ENCODE measurements at places on chromosomes 4 and X.

DNA sequence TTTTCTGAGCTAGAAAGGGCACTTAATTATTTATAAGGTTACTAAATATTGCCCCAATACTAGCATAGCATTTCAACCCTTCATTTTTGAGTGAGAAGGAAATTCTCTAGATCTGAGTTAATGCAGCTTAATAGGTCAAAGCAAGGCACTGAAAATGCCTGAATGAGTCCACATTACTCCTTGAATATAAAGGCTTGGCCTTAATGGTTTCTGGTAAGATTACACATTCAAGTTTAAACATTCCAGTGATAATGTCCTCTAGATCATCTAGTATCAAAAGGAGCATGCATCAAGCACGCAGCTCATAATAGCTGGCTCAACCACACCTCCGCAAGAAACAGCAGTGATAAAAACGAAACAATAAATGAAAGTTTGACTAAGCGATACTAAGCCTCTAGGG is 87.5 kb downstream of the SPANXN3 start:
- DNase-seq, result no peak

DNA sequence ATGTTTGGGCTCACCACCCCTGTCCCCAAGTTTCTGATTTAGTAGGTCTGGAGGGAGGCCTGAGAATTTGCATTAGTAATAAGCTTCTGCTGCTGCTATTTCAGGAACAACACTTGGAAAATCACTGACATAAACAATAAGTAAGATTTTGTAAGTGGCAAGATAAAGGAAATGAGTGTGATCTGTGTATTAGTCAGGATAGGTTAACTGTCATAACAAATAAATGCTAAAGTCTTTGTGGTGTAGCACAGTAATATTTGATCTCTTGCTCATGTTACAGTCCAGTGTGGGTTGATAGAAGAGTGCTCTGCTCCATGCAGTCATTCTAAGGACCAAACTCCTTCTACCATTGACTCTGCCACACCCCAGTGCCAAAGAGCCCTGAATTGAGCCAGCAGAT is 67.0 kb downstream of the NHS start:
- no peak for DNase-seq

DNA sequence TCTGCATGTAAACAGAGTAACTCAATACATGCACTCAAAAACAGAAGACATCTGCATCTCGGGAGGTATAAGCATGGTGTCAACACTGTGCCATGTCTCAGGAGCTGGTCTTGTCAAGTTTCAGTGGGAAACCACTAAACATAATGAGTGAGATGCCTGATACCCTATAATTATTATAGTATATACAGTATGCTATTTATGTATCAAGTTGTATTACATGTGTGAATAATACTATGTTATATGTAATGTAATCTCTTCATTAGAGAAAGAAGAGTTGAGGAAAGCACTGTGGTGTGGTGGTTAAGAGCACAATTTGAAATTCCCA is 2.5 kb downstream of the PPBP start:
- no peak for DNase-seq

GRCh38 chr4:175035905-175036304 is 117.7 kb downstream of the ADAM29 start:
- no peak for DNase-seq

DNA sequence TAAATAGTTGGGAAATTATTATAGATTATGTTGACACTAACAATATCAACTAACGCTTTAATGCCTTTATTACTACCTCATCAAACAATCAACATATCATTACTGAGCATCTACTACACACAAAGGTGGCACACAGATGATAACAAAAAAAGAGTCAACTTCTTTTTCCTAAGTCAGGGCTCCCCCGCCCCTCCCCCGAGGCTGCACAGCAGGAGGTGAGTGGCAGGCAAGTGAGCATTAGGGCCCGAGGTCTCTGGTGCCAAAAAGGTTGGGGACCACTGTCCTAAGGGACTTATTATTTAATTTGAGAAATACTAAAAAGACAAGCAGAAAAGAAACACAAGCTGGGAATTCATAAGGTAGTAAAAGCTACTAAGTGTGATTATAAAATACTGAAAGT is 50.3 kb upstream of the MCF2 start:
- DNase-seq, result no peak

DNA sequence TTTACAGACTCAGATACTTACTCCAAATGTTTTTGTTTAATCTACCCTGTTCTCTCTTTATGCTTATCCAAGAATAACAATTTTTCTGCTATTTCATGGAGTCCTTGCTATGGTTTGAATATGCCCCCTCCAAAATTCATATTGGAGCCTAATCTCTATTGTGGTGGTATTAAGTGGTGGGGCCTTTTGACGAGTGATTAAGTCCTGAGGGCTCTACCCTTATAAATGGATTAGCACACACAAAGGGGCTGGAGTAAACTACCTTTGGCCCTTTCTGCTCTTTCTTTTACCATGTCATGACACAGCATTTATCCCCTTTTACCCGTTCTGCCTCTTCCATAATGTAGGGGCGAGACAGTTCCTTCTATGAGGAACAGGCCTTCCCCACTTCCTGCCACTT is 285.5 kb downstream of the GASK1B start:
- no peak for DNase-seq

DNA sequence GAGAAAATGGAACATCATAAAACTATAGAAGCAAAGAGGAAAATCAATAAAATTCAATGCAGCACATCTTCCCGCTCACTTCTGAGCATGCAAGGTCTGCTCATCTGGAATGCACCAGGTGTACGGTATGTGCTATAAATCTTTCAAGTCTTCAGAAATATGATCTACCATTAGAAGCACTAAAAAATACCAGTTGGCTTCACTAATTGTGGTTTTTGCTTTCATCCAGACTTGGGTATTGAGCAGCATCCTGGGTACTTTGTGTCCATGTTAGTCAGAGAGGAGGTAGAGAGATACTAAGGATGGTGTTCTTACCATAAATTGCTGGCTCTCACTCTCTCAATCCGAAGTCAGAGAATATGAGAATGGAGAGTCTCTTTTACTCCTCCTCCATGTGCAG is 477.1 kb downstream of the PPARGC1A start:
- DNase-seq, result no peak

DNA sequence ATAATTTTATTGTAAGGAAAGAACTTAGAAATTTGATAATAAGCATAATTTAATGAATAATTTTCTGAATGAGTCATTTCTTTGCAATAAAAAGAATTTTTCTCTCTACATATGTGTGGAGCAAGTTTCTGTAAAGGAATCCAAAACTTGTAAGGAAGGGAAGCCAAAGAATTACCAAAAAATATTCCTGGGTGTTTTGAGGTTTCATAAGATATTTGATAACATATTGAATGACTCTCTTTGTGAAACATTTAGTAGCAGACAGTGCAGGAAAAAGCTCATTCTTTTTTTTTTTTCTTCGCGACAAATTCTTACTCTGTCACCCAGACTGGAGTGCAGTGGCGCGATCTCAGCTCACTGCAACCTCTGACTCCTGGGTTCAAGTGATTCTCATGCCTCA is 469.0 kb upstream of the MAGEB2 start:
- DNase-seq, result no peak

GRCh38 chr4:144645631-144646522 is at the start of gene HHIP:
Gene HHIP, plus strand, starts transcription at chr4:144646156. Its CDS starts 520 bp downstream, at chr4:144646676.
- DNase-seq, result no peak

DNA sequence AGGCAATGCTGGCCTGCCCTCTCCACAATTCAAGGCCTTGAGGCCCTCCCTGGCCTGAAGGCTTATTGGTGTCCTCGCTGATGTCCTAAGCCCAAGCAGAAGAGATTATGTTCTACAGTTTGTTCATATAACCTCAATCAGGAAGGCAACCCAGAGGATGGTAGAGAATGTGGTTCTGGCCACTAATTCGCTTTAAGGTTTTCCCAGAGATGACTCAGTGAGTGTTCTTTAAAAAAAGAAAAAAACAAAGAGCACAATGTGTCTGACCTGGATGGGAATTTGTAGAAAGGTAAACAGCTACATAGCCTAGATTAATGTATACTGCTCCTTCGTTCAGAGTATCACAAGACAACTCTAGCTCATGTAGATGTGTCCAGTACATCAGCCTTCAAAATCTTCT is 66.0 kb downstream of the MANBA start:
- no peak for DNase-seq

DNA sequence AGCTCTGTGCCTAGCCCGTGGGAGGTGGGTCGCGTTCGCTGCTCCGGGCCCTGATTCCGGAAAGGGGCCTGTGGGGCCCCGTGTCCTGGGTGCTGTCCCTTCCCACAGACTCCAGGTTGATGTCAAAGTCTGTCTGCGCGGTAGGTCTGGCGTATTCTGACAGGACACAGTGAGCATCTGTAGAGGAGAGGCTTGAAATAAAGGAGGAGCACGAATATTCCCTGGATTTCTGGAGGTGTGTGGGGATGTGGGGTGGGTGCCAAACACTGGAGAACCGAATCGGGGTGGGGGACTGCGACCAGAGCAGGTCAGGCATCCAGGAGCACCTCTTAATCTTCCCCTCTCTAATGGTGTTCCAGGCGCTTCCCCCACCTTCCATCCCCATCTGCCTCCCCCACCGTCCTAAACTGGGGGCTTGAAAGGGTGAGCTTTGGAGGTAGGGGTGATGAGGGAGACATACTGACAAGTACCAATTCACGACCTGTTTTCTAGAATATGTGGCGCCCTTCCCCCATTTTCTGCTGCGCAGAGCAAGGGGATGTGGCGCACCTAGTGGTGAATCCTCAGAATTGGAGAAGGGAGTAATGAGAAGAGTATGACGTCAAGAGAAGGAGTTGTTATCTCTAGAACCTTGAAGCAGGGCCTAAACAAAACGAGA is 877 bp downstream of the GPRASP1 start:
- peak; percentile 69 for DNase-seq

DNA sequence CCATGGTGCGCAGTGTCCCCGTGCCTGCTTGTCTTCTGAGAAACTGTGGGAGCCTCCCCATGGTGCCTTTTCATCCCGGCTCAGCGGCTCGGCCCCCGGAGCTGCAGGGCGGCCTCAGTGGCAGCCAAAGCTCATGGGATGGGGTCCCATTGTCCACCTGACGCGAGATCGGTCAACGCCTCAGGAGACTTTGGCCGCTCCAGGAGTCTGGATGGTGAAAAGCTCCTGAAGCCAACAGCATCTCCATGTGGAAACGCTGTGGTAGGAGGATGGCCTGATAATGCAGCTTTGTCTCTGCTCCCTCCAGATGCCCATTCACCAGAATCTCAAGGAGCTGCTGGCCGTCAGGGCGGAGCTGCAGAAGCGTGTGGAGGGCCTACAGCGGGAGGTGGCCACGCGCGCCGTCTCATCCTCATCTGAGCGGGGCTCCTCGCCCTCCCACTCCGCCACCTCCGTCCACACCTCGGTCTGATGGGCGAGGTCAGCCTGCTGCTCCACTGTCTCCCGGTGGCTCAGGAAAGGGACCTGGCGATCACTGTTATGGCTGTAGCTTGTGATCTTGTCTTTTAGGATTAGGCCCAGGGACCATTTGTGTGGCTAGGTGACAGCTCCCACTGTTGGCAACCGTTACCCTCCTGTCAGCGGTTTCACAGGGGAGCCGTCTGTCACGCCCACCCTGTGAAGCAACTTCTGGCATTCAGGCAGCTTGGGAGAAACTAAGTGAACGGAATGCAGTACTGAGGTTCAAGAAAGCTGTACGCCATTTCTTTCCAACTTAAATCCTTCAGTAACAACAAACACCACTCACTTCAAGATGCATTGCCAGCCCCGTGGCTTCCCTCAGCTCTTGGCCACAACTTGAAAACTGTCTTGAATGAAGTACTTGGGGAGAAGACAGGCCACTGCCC is 69.3 kb downstream of the MTMR1 start:
- peak; percentile 49 for DNase-seq

- DNase-seq, result no peak
Observed at GRCh38 chr4:167943872-167944505, 148.3 kb upstream of the ANXA10 start.

DNA sequence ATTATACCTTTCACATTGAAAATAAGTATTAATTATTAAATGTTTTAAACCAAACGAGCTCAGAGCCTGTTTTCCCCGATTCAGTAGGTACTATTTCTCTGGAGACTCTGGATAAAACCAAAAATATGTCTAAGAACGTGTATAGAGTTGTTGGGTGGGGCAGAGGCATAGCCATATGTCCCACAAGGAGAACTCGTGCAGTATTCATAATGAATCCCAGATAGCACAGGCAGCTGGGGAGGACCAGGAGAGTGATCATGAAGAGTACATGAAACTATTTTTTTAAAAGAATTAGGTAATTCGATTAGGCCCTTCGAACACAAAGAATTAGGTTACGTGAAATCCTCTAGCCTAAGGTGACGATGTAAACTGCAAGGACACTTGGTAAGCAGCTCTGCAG is 76.1 kb downstream of the CLDN22 start:
- DNase-seq, result no peak

- DNase-seq, result no peak
Observed at GRCh38 chr4:155072417-155072816, 136.0 kb upstream of the NPY2R start.

DNA sequence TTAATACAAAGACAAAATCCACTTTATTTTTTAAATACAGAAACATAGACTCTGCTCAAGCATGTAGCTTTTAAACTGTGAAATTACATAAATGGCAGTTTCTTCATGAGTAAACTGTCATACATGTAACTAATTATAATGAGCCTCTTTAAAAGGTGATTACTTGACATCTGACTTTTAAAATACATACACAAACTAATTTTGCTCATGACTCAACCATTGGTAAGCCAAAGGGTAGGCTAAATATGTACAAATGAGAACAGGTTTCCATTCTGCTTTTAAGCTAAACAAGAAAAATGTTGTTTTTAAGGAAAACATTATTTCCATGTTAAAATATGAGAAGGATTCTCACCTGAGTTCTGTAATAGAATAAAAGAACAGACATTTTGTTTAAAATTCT is 27.9 kb downstream of the CAMK2D start:
- DNase-seq, result no peak

GRCh38 chr4:108148316-108148715 is 20.4 kb downstream of the LEF1 start:
- no peak for DNase-seq

DNA sequence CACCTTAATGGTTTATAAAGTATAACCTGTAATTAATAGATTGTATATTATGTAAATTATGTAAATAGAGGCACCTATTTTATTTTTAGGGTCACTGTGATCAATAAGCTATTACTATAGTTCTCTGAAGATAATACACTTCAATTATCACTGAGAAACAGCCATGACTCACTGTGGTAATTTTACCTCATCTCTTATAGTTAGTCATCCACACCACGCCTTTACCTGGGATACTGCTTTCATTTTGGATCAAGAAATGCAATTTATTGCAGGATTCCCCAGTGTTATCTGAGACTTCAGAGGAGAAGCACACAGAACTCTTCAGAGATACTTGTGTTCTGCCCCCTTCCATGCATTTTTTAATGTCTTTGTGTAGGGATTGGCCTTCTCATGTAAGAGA is 348.1 kb upstream of the ATOH1 start:
- no peak for DNase-seq

DNA sequence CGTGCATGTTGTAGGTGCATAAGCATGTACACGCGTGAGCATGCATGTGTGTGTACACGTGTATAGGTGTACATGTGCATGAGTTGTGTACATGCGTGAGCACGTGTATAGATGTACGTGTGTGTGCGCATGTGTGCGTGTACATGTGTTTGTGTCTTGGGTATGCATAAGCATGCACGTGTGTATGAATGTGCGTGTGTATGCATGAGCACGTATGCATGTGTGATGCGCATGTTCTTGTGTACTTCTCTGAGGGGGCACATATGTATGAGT is 9.0 kb downstream of the NAT8L start:
- DNase-seq, result no peak

All from activated CD8-positive, alpha-beta memory T cell treated with anti-CD3 and anti-CD28 coated beads for 24 hours (primary cell).